ENCODE measurements at places on chromosomes 12 and 14. TPM values are rescaled to one million over a fixed set of nuclear protein-coding genes. Genes with fewer than 3 reads are reported as not detected.

KCNC2 gene
- 0.41 TPM for total RNA-seq

CMA1 gene
- total RNA-seq: not detected

PLEKHD1 gene
- not detected for total RNA-seq

- no peak for DNase-seq
Observed at GRCh38 chr14:103078860-103079587, 5.0 kb upstream of the LBHD2 start.

KLHDC1 gene
- total RNA-seq: 14.4 TPM

KRT72 gene
- not detected for total RNA-seq

MORN3 gene
- total RNA-seq: not detected

DNA sequence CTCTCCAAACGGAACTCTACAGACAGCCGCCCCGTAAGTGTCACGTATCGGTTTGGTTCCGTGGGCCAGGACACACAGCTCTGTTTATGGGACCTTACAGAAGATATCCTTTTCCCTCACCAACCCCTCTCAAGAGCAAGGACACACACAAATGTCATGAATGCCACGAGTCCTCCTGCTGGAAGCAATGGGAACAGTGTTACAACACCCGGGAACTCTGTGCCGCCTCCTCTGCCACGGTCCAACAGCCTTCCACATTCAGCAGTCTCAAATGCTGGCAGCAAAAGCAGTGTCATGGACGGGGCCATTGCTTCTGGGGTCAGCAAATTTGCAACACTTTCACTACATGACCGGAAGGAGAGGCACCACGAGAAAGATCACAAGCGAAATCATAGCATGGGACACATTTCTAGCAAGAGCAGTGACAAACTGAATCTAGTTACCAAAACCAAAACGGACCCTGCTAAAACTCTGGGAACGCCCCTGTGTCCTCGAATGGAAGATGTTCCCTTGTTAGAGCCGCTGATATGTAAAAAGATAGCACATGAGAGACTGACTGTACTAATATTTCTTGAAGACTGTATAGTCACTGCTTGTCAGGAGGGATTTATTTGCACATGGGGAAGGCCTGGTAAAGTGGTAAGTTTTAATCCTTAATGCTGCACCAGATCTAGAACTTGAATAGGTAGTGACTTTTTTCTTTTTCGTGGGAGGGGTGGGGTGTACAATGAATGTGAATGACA, 69.7 kb downstream of the WDR20 start:
- DNase-seq: peak; percentile 60

GRCh38 chr12:30794591-30795409, 40.0 kb upstream of the CAPRIN2 start:
- no peak for DNase-seq

DNA sequence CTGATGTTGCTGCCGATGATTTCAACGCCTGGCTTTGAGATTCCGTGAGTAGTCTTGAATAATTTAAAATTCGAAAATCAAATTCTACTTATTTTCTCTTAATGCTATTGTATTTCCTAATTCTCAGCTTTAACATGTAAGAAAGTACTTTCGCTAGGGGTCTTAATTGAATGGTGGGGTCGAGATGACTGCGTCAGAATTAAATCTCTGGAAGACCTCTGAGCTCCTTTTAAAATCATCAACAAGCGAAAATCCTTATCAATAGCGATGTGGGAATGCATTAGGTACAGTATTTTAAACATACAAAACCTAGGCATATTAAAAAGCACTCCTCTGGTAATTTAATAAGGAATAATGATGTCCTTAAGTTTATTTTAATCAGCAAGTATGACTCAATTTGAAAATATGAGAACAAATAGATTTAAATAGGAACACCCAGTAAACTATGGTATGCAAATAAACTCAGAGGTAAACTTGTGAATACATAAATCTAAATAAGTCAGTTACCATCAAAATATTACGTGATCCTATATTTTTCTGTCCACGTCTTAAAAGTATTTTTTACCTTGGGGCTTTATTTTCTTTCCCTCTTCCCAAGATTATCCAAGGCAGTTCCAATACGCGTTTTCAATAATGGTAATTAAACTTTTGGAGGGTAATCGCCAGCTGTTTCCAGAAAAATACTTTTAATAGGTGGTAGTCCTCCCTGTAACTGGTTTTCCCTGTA, 1.4 kb downstream of the FOXA1 start:
- DNase-seq: no peak

IGFBP6 gene
- total RNA-seq: 127 TPM

GRCh38 chr14:77066578-77067172, 31.4 kb upstream of the CIPC start:
- no peak for DNase-seq

GRCh38 chr12:58695263-58695662, 225.0 kb downstream of the LRIG3 start:
- DNase-seq: no peak

GRCh38 chr12:91155990-91156389, 26.6 kb downstream of the DCN start:
- DNase-seq: no peak

PLEKHG3 gene
- total RNA-seq: 63.5 TPM

- DNase-seq: peak; percentile 58
Observed at GRCh38 chr14:105532735-105533141, 6.4 kb downstream of the TMEM121 start.

- no peak for DNase-seq
Observed at GRCh38 chr14:34620839-34621238, 9.1 kb downstream of the SNX6 start.

GRCh38 chr12:106046947-106047346, 91.8 kb downstream of the NUAK1 start:
- no peak for DNase-seq

OR6C68 gene
- not detected for total RNA-seq

EID3 gene
- 4.6 TPM for total RNA-seq

DNA sequence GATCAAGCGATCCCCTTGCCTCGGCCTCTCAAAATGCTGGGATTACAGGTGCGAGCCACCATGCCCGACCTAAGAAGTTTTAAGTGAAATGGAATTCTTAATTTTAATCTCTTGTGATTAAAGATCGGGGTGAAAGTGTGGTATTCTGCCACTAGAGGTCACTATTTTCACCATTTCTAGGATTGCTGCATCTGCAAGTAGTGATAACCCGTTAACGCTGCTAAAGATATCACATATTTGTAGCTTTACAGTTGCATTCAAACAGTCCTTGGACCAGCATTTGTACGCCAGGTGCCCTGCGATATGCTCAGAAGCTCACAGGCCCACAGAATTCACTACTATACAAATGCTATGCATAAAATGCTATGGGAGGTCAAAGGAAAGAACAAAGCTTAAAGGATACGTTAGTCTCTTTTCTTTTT, 19.3 kb downstream of the CCDC62 start:
- no peak for DNase-seq

GRCh38 chr12:76698316-76698715, 65.6 kb upstream of the ZDHHC17 start:
- no peak for DNase-seq

- DNase-seq: peak; percentile 88
Observed at GRCh38 chr12:10153271-10154144, 18.4 kb downstream of the OLR1 start.

GRCh38 chr12:22981711-22982110, 356.7 kb downstream of the ETNK1 start:
- no peak for DNase-seq

DNA sequence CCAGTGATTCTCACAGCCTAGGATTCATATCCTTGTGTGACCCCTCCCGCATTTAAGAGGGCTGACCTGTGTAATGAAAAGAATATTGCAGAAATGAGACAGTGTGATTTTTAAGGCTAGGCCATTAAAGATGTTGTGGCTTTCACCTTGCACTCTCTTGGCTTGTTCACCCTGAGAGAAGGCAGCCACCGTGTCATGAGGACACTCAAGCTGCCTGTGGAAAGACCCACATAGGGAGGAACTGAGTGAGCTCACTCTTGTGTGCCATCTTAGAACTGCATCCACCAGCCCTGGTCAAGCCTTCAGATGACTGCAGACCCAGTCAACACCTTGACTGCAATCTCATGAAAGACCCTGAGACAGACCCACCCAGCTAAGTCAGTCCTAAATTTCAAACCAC, 46.3 kb upstream of the TMPO start:
- DNase-seq: no peak

- DNase-seq: no peak
Observed at GRCh38 chr12:95257541-95257940, 39.9 kb downstream of the VEZT start.
